ENCODE measurements at places on chromosomes 13 and 19.

DNA sequence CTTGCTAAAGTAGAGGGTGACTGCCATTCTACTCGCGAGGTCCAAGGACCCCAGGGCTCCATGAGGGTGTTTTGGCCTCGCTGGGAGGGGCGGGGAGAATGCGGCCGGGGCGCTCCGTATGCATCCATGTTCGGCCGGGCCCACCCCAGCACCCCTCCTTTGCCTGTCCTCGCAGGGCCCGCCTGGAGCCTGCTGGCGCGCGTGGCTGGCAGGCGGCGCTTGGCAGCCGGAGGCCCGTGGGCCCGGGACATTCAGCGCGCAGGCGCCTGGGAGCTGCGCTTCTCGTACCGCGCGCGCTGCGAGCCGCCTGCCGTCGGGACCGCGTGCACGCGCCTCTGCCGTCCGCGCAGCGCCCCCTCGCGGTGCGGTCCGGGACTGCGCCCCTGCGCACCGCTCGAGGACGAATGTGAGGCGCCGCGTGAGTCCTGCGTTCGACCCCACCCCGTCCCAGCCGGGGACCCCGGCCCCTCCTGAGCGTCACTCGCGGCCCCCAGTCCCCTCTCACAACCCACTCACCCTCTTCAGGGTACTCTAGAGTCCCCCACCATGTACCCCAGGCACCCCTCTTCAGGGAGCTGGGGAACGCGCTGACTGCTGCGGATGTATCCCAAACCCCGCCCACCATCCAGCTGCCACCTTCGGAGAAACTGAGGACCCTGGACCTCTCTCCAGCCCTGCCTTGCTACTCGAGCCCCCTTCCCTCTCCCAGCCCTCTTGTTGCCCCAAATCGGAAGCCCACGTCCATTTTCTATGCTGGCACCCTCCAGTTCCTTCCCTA lies 4.1 kb downstream of the DLL3 start:
- peak; percentile 53 for DNase-seq

DNA sequence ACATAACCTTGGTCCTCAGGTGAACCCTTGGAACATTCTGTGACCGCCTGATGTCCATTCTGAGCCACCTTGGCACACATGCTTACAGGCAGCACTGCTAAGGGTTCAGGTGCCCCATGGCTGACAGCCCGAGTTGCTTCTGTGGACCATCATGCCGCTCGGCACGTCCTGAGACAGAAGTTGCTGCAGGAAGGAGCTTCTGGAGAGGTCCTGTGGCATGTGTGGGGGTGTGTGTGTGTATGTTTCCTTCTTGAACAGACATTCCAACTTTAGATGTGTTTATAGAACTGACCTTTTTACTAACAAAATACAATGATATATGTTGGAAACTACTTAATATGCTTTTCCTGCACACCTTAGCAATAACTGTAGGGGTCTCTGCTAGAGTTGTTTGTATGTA lies 4.8 kb upstream of the C1QTNF9 start:
- DNase-seq = no peak

DNA sequence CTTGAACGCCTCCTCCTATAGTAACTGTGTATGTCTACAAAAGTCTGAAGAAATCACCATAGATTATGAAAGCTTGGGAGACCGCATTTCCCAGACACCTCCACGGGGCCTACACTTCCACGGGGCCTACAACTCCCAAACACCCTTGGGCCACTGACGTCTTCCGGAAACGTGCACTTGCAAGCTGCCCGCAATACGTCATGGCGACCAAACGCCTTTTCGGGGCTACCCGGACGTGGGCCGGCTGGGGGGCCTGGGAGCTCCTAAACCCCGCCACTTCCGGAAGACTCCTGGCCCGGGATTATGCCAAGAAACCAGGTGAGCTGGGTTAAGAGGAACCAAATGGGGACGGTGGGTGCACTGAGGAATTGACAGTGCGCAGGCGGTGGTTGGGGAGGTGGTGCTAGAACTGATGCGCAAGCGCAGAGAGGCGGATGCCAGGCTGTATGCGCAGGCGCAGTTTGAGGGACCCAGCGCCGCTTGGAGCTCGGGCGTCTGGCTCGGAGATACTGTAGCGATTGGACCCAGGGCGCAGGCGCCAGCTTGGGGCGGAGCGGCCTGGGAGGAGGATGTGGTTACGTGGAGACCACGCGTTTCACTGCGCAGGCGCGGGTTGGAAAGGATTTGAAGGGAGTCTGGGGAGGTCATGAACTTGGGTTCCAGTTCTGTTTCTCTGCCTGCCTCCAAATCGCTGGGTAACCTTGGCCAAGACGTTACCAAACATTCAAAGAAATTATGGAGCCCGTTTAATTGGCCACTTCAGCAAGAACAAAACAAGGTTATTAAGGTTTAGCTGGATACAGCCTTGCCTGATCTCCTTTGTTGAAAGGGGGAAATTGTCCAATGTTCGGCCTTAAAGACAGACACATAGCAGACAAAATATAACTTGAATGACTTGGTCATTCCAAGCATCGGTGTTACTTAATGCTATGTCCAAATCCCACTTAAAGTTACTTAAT lies at the start of gene MRPL54:
TSS of gene MRPL54 (plus strand) at position 182 of the 959 bp plus-strand sequence. CDS start at position 201, 19 bp downstream.
- DNase-seq = peak; percentile 98

DNA sequence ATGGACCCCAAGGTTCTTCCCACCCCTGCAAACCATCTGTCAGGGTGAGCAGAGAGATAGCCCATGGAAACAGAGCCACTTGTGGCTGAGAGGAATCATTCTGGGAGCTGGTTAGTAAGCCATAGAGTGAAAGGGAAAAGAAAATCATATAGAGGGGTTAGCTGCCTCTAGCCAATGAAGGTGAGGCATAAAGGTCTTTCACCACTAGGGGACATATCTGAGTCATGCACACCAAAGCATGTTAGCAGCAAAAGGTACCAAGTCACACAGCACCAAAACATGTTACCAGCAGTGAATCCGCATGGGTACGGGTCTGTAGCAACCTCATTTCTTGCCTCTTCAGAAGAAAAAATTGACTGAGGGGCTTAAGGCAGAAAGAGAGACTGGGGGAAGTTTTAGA lies 76.7 kb upstream of the ZNF43 start:
- no peak for DNase-seq

DNA sequence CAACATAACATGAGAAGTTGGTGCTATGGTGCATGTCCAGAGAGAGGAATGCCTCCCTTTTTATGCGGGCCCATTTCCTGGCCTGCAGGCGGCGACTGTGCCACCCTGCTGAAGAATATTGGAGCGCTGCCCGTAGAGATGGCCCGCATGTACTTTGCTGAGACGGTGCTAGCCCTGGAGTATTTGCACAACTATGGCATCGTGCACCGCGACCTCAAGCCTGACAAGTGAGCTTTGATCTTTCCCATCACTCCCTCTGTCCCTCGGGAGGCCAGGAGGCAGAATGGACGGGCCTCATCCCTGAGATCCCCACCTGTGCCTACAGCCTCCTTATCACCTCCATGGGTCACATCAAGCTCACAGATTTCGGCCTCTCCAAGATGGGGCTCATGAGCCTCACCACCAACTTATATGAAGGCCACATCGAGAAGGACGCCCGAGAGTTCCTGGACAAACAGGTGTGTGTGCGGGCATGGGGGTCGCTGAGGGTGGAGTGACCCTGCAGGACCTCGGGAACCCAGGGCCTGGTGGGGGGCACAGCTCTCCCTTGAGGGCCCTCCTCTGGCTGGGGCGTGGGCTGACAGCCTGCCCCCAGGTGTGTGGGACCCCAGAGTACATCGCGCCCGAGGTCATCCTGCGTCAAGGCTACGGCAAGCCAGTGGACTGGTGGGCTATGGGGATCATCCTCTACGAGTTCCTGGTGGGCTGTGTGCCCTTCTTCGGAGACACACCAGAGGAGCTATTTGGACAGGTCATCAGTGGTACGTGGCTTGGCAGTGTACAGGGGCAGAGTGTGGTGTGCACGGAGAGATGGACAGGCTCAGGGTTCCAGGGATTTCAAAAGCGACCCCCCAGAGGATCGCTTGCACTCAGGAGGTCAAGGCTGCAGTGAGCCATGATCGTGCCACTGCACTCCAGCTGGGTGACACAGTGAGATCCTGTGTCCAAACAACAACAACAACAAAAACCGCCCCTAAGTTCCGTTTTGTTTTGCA lies 16.2 kb downstream of the DNASE2 start:
- no peak for DNase-seq

DNA sequence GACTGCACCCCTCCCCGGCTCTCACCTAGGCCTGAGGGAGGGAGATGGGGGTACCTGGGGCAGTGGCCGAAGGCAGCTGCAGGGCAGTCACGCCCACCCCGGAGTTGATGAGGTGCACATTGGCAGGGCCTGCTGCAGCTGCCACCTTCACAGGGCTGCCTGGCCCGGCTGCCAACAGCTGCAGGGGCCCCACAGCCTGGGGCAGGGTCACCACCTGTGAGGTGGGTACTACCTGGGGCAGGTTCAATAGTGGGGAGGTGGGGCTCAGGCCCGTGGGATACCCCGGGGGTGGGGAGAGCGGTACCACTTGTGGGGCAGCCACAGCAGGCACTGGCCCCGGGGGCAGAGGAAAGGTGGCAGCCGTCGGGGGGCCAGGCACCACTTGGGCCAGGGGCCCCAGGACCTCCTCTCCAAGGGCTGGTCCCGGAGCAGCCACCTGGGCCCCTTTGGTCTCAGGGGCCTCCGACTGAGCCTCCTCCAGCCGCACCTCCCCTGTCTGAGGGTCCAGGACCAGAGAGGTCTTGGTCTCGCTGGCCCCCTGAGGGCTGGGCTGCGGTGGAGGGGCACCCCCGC lies 2.7 kb downstream of the SIX5 start:
- DNase-seq = no peak

DNA sequence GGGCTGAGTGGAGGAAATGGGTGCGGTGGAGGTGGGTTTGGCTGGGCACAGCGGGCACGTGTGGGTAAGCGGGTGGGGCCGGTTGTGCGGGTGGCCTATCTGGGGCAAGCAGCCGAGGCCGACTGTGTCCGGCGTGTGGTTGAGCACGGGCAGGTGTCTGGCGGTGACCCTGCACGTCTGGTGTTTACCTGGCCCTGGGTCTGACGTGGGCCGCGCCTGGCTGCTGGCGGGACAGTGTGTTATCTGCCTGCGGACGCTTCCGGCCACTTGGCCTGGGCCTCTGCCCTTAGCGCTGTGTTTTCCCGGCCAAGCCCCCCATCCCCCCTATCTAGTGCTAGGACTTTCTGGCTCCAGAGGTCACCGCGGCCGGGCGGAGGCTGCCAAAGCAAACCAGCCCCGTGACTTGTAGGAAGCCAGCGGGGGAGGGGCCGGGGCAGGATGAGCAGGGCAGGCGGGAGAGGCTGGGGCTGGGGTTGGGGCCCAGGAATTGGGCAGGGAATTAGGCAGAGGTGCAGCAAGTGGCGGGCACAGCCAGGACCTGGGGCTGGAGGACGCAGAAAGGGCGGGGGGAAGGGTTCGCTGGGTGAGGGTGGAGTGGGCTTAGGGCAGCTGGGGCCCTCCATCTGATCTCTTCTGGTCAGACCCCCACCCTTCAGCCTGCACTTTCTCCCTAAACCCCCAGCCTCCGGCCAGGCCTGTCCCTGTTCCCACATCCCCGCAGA lies 534 bp upstream of the HPN start:
- no peak for DNase-seq

- DNase-seq = no peak
Measured at GRCh38 chr13:101393140-101393539, 23.2 kb downstream of the NALCN start.

GRCh38 chr19:29724102-29724641 lies 9.1 kb upstream of the C19orf12 start:
- no peak for DNase-seq

- peak; percentile 49 for DNase-seq
Measured at GRCh38 chr19:27833031-27833430, 1379.9 kb downstream of the UQCRFS1 start.

DNA sequence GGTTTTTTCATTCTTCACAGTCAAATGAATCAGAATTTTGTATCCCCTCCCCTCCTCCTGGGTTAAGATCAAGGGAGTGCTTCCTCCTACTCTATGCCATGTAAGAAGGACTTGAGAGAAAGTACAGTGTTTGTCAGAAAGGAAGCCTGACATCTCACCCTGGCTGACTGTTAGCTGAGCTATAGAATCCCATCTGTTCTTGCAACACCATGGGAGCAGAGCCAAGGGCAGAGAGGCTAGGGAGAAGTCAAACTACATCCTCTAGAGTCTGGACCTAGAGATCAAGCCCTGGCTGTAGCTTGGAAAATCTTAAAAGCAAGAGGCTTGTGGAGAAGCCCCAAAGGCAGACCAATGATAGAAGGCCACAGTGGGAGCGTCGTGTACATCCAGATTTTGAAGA lies 145.9 kb downstream of the OLFM4 start:
- no peak for DNase-seq

DNA sequence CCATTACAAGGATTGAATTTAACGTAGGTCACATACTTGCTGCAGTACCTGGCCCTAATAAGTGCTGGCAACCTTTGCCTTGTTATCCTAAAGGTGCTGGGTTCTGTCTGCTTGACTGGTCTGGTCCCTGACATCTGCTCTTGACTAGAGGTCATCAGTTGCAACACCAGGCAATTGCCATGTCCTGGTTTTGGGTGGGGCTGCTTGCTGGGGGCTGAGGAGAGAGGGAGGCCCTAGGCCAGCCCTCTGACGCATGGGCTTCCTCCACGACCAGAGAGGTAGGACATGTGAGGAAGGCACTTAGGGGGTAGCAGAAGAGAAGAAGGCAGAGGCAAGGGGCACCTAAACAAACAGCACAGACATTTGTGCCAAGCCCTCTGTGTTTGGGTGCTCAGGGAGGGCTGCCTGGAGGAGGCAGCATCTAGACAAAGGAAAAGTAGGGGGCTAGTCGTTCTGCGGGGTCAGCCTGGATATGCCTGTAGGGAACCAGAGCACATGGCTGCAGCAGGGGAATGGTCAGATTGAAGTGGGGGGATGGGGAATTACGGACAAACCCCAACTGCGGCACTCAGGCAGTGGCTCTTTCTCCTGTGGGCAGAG lies 21.7 kb downstream of the VSTM2B start:
- DNase-seq = no peak

DNA sequence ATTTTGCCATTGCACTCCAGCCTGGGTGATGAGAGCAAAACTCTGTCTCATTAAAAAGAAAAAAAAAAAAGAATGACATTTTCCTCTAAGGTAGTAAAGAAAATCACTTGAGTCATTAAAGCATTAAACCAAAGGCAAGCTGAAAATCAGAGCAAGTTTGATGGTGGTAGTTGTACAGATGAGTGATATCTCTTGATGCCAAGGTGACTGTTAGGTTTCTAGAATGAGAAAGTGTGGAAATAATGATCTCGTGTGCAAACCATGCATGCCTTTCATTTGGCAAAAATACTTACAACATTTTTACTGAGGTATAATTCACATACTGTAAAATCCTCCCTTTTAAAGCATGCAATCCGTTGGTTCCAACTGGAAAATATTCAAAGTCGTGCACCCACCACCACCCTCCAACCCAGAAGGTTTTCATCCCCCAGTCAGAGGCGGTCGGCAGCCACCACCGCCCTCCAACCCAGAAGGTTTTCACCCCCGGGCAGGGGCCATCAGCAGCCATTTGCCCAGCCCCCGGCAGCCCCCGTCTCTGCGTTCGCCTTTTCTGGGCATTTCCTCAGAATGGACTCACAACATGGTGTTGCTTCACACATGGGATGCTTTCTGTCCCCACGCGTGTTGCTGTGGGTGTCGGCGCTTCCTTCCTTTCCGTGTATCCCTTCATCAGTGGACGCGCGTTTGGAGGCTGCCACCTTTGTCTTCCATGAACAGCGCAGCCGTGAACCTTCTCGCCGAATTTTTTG lies 90.2 kb downstream of the ATP11A start:
- no peak for DNase-seq

- DNase-seq = no peak
Measured at GRCh38 chr19:30004403-30004802, 62.4 kb downstream of the URI1 start.
